AG04449 (cell line): ENCODE measurements at places on chromosomes 13 and 19.

GRCh38 chr13:26425443-26426358, 131.8 kb upstream of the WASF3 start:
- no peak for DNase-seq

DNA sequence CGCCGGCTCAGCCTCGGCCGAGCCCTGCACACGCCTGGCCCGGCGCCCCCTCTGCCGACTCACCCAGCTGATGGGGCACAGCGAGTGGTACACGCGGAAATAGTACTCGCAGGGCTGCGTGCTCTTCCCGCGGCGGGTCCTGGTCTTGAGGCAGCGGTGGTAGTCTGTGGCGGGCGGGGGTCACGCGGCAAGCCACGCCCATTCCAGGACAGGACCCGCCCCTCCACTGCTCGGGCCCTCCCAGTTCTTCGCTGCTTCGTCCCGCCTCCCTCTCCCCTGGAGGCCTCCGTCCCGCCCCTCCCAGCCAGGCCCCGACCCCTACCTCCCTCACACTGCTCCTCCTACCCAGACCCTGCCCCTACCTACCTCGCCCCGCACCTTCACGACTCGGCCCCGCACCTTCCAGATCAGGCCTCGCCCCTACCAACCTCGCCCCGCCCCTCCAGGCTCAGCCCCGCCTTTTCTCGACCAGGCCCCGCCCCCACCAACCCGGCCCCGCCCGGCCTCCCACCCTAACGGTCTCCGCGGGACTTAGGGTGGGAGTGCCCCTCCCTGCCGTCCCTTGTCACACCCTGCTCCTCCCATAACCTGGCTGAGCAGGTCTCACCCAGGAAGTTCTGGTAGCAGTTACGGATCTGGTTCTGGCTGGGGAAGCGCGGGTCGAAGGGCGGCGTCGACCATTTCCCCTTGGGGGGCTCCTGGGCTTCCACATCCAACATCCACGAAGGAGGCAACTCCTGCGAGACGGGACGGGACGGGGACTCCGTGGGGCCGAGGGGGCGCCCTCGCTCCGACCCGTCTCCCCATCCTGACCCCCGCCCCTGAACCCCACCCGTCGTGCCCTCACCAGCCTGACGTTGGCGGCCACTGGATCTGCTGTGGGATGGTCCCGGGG, 469 bp downstream of the COX6B2 start:
- DNase-seq: no peak

DNA sequence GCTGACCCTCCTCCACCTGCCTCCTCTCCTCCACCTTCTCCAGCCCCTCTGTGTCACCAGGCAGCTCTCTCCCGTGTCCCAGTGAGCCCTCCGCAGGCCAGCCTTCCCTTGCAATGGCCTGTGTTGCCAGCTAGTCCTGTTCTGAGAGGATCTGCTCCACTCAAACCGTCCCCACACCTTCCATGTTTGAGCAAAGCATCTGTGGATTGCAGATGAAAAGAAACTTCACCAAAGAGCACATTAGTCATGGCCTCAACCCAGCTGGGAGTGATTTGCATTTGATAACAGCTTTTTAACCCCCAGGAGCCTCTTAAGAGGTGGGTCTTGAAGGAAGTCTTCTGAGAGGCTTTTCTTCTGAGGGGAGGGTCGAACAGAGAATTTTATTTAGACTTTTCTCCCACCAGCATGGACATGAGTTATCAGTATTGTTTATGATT, 72.8 kb downstream of the COL4A2 start:
- no peak for DNase-seq

DNA sequence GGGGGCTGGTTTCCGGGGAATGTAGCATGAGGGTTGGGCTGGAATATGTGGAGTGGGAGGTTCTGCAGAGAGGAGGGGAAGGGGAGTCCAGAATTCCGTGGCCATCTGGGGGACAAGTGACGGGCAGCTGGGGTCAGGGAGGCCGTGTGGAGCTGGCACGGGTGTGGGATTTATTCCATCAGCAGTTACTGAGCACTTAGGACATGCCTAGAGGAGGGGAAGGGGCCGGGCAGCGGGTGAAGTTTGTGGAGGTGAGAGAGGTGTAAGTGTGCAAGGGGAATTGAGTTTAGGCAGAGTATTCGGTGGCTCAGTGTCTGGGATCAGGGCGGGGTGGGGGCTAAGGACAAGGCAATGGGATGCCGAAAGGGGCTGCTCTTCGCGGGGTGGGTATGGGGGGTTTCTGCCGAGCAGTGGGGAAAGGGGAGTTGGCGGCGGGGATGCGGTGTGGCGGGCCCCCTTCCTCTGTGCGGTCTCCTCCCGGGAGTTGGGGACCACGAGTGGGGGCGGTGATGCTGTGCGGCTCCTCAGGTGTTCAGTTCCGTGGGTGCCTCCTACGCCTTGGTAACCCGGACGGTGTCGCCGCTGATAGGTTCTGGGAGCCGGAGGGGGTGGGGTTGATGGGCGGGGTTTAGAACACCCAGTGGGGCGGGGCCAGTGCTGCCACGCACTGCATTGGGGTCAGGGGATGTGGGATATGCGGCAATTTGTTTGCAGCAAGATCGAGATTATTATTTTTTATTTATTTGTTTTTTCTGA, 5.4 kb downstream of the CCDC61 start:
- DNase-seq: no peak

DNA sequence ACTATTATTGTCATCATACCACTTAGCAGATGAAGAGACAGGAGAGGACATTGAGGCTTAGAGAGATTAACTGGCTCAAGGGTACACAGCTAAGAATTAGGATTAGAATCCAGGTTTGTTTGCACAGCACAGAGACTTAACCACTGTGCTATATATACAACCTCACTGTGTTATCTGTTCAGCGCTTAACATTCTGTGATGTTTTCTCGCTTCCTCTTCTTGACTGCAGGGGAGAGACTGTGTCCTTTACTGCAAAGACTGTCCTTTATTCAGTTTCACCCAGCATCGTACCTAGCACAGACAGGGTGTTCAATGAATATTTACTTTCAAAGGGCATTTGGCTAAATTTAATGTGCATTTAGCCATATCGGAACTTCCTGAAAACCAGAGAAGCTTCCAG, 54.9 kb upstream of the PCDH8 start:
- DNase-seq: no peak

DNA sequence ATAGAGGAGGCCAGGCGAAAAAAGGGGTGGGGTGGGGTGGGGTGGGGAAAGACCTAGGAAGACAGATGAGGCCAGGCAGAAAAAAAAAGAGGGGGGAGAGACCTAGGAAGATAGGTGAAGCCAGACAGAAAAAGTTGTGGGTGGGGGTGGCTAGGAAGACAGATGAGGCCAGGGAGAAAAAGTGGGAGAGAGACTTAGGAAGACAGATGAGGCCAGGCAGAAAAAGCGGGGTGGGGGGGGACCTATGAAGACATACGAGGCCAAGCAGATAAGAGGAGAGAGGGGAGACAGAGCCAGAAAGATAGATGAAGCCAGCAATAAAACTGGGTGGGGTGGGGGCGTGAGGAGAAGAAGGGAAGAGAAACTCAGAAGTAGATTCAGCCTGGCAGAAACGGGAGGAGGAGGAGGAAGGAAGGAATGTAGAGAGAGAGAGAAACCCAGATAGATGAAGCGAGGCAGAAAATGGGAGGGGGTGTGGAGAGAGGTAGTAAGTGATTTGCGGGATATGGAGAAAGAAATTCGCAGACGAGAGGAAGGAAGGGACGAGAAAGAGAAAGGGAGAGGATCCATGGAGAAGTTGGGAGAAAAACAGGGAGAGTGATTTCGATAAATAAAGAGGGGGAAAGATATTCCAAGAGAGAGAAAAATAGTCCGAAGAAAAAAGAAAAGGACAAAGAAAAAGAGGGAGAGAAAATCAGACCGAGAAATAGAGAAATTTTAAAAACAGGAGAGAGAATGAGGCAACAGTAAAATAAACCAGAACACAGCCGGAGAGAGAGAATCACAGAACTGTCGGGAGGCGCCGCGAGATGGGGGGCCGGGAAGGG, 12.2 kb upstream of the CACNG6 start:
- DNase-seq: no peak

DNA sequence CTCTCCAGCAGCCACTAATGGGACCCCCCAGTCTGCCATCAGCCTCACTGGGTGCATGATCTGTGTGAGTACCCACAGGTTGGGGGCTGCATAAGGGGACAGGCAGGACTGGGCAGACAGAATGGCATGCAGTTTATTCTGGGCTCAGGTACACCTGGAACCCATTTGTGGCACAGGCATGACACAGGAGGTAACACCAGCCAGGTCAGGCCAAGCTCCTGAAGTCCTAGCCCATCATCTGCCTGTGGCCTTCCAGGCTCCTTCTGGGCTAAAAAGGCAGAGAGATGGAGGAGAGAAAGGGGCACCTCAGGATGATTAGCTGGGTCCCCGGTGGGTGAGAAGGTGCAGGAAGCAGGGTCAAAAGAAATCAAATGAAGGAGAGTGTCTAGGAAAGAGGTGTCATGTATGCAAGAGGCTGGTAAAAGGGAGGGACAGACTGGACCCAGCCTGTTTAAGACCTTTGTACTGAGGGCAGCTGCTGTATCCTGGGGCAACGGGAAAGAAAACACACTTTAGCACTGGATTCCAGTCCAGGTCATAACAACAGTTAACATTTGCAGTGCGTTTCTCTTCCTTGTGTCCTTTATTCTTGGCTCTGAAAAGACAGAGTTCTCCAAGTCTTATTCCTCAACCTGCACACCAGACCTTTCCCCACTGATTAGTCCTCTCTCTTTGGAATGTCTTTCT, 20.2 kb upstream of the DGKH start:
- DNase-seq: no peak

DNA sequence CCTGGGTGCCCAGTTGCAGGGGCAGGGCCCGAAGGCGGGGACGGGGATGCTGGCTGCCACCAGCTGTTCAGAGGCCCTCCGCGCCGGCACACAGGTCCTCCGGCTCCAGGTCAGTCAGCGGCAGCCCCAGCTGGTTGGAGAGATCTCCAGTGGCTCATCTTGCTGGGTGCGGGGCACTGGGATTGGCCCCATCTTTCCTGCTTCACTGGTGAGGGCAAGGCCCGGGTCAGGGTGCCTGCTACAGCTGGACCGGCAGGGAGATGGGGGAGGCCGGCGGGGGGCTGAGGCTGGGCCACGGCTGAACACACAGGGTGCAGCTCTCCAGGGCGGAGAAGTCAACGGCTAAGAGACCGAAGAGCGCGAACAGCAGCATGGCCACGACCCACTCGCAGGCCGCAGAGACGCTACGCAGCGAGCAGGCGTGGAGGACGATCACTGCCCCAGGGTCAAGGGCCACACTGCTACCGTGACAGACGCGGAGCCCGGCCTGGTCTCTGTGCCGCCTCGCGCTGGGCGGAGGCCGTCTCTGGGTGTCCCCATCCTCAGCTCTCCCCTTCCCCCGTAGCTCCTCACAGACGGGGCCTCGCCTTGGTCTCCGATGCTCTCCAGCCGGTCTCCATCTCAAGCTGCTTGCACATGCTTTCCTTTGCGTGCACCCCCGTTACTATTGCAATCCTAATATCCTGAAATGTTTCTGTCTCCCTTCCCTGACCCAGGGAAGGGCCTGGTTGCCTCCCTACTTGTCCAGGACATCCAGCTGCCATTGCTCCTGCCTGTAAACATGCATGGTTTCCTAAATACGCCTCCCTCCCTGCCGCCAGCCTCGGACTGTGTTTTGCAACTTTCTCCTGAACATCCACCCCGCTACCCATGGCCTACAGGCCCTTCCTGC, 12.3 kb downstream of the TMEM150B start:
- no peak for DNase-seq

DNA sequence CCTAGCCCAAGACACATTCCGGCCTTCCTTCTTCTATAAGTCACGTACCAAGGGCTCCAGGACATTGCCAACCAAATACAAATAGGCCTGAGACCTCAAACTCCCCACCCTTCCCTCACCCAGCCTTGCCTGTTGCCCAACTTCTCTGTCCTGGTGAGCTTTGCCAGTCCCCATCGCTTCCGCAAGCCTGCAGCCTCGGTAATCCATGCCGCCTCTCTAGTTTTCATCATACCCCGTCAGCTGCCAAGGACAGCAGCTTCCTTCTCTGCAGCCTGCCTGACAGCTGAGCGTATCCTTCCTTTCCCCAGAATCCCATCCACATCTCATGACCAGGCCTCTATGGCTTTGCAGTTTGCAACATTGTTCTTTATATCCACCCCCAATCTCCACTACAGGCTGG, 36.6 kb upstream of the POMP start:
- no peak for DNase-seq

DNA sequence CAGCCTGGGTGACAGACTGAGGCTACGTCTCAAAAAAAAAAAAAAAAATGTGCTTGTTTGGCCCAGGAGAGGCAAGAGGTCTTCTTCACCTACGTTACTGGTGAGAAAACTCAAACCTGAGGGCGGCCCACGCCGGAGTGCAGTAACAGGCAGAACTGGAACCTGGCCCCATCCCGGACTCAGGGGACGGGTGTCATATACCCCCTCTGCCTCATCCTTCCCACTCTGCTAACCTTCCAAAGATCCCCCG, 414 bp upstream of the ADAT3 start:
- no peak for DNase-seq

- DNase-seq: no peak
Observed at GRCh38 chr19:30783936-30784335, 411.8 kb downstream of the ZNF536 start.

DNA sequence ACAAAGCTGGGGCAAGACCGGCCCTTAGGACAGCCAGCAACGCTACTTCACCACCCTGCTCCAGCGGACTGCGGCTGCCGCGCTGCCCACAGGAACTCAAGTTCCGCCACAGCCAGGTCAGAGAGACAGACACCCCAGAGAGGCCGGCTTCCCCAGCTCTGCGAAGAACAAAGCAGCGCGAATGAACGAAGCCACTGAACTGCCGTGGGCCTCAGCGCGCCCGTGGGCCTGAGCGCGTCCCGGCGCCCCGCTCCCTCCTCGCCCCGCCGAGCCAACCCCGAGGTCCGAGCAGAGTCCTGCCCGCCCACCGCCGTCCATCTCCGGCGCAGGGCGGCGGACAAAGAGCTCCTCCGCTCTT, 158.4 kb downstream of the RNF17 start:
- DNase-seq: no peak

DNA sequence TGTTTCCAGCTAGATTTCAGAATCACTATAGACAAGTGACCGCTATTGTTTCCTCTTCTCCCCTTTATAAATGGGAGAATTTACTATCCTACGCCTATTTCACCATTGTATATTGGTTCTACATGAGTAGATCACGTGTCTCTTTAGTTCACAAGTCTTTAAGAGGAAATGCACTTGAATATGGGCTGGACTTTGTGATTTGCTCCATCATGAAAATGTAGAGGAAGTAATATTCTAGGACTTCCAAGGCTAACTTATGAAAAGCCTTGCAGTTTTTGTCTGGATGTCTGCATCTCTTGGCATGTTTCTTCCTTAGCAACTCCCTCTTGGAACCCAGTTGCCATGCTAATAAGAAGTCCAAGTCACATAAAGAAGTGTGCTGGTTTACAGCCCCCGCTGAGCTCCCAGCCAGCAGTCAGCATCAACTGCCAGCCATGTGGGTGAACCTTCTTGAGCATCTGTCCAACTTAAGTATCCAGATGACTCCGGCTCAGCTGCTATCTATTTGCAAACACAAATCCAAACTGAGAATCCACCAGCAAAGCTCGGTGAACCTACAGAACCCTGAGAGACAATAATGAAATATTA, 4.8 kb upstream of the FBXL3 start:
- DNase-seq: no peak

- no peak for DNase-seq
Observed at GRCh38 chr19:6527893-6528543, 2.8 kb upstream of the TNFSF9 start.
